Fibroblast of skin of right biceps (primary cell): ENCODE measurements at places on chromosomes 6 and 20.

GRCh38 chr6:11944111-11944510 is 68.0 kb upstream of the HIVEP1 start:
- DNase-seq, result no peak

DNA sequence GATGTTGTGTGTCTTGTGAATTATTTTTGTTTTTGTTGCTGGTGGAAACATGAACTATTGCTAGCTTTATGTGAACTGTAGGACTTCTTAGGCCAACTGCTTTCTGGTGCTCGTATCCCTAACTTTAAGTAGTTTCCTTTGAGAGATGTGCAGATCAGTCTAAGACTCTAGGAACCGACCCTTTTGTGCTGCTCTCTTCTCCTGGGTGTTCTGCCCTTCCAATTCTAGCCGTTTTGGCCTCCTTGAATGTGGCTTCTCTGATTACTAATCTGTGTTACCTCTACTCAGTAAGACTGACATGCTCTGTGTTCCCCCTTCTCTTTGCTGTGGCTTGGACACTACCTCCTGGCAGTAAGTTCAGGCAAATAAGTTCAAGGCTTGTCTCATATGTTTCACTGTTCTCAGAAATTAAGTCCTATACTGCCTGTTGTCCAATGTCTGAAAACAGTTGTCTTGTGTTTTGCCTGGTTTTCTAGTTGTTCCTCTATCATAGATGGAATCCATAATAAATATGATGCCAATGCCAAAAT is 58.0 kb downstream of the FOXO3 start:
- DNase-seq, result no peak

DNA sequence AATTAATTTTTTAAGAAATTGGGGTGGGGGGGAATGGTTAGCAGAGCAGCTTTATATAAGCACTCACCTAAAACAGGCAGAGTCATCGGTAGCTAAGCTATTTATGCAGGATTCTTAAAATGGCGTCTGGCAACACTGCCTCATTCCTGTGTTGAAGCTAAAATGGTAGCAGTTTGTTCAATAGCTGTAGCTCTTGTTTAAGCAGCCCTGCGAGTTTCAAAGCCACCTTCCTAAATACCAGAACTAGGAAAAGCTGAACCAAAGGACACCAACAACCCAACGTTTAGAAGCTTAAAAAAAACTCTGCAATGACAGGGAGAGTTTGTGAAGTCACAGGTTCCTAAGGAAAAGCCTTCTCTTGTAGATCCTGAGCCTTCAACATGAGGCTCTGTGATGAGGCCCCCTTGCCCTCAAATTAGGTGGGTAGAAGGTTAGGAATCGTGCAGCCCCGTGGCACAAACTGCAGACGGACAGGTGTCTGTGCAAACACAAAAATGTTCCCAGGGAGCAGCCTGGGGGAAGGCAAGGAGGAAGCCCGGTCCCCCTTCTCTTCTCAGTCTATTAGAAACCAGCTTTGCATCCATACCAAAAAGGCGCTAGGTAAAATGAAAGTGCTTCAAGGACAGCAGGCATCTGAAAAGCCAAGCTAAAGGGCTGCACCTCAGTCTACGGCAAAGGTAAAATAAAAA is 4.7 kb downstream of the ZMYND8 start:
- DNase-seq, result no peak

DNA sequence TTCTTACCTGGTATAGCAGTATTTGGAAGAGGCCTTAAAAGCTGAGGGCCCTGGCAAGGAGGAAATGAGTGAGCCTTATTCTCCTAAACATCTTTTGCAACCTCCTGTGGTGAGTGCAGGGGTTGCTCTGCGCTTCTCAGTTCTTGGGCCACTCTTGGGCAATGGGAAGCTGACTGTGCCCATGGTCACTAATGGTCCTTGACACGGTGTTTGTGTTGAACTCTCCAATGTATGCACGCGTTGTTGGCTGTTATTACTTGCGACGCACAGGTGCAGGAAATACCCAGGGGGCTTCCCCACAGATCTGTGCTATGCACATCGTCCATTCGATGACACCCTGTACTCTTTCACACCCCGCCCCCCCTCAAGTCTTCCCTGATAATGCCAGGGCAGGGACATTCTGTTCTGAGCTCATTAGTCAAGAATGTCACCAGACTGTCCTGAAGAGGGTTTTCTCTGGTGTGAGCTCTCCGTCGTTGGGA is 79.7 kb downstream of the EDN1 start:
- DNase-seq, result no peak

DNA sequence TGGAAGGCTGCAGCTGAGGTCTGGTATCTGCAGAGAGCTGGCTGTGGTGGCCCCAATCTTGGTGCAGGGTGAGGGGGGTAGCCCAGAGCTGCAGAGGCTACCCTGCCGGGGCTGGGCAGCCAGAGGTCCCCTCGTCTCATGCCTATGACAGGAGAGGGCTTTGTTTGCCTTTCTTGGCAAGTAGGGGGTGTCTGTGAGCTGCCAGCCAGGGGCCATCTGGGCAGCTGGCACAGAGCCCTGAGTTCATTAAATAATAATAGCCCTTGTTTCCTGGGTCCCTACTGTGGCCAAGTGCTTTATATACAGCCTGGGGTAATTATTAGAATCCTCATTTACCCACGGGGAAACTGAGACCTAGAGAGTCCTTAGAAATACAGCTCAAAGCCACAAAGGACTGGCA is 66.6 kb downstream of the EZR start:
- no peak for DNase-seq

DNA sequence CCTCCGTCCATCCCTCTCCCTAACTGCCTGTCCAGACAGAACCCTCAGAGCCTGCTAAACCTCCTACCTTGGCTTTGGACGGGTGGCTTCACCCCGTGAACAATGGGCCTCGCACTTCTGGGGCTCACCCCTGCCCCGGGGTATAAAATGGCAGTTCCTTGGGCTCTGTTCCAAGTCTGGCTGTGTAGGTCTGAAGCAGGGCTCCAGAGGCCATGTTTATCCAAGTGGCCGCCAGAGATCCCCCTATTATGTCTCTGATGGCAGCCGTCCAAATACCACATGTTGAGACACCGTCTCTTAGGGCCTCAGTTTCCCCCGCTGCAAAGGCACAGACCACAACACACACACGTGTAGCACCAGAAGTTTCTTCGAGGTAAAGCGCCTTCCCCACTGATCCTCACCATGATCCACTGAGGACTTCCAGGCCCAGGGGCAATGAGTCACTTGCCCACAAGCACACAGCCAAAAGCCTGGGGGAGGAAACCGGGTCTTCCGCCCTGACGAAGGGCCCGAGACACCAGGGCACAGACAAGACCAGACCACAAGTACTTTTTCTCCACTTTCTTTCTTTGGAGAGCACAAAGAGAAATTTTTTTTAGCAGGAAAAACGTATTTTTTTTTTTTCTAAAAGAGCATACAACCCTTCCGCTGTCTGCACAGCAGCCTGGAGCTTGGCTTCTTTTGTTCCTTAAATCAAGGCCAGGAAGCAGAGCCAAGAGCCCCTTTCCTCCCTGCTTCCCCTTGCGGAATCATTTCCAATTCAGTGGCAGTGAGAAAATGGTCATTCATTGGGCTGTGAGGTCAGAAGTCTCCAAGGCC is 11.8 kb downstream of the CPNE5 start:
- peak; percentile 70 for DNase-seq
